Right lobe of liver (tissue), 6 donors: ENCODE measurements at places on chromosomes 1 and 21. TPM values are rescaled to one million over a fixed set of nuclear protein-coding genes. Genes with fewer than 3 reads are reported as not detected.

Gene DCDC2B
- total RNA-seq = not detected

- H3K4me3 ChIP-seq = peak overlapping the region; percentile 93
- no peaks in the 10 kb centered on the region for H3K4me1 ChIP-seq
- H3K27ac ChIP-seq = no peak overlapping the region
- peak; percentile 64 for DNase-seq
These were observed 657 bp upstream of the LIN9 start for GRCh38 chr1:226309398-226310244.

DNA sequence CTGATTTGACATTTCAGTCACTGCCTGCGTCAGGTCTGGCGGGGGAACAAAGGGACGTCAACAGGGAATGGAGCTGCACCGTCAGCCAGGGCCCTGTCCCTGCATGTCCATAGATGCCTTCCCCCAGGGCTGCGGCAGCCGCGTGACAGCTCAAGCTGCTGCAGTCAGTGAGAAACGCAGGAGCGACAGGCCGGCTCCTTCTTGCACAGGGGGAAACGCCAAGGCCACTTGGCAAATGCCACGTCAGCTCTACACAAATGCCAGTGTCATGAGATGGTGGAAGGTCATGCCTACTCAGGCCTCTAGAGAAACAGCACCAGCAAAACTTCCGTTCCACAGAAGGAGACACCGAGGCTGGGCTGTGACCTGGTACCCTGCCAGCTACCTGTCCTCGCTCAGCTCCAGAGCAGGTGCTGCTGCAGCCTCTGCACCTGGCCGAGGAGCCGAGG is 37.7 kb downstream of the SYF2 start:
- no peak overlapping the region for H3K4me3 ChIP-seq
- H3K27me3 ChIP-seq = no peaks in the 10 kb centered on the region
- H3K36me3 ChIP-seq = no peaks in the 10 kb centered on the region
- DNase-seq = no peak

DNA sequence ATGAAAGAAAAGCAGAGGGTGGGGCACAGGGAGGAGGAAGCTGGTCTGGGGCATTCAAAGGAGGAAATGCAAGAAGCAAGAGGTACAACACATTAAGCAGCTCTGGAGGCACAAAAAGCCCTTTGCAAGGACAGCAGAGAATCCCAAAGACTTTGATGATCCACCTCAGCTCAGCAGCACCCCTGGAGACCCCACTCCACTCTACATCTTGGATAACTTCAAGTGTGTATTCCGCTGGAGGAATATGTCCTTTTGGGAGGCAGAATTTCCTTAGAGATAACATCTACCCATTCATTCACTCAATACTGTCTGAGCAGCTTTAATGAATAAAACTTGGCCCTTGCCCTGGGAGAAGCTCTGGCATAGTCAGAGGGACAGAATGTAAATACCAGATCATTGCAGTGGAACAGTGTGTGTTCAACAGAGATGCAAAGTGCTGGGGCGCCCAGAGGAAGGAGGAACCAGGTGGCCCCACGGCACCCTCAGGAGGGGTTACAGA is 599.7 kb downstream of the KIF26B start:
- no peaks in the 10 kb centered on the region for H3K27me3 ChIP-seq
- H3K4me1 ChIP-seq = no peaks in the 10 kb centered on the region
- no peak overlapping the region for H3K4me3 ChIP-seq
- no peaks in the 10 kb centered on the region for H3K36me3 ChIP-seq
- DNase-seq = no peak

DNA sequence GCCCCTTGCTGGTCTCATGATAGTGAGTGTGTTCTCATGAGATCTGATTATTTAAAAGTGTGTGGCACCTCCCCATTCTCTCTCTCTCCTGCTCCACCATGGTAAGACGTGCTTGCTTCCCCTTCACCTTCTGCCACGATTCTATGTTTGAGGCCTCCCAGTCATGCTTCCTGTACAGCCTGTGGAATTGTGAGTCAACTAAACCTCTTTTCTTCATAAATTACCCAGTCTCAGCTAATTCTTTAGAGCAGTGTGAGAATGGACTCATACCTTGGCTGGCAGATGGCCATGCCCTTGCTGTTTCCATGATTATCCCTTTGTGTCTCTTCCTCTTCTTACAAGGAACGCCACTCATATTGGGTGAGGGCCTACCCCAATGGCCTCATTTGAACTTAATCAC is 40.3 kb downstream of the PSMG1 start:
- H3K4me1 ChIP-seq = no peaks in the 10 kb centered on the region
- DNase-seq = no peak
- no peak overlapping the region for H3K4me3 ChIP-seq
- no peaks in the 10 kb centered on the region for H3K27me3 ChIP-seq
- no peaks in the 10 kb centered on the region for H3K36me3 ChIP-seq
- H3K27ac ChIP-seq = no peak overlapping the region
